ENCODE measurements at places on chromosomes 11 and 22.

GRCh38 chr11:2138068-2138430 lies 1.1 kb downstream of the IGF2 start:
- DNase-seq: no peak

DNA sequence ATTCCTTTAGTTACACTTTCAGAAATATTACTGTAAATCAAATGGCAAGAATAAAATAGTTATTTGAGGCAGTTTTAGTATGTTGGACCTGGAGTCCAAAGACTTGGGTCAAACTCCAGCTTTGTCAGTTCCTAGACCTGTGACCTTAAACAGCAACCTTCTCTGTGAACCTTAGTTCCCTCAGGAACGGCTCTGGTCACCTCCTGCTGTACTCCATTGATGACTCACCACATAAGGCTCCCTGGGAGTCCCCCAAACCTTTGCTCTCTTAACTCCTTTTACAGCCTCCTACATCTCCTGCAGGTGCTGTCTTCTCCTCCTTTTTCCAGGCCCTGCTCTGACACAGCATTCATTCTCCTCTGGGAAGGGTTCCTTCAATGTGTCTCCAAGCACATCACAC lies 29.1 kb downstream of the LIMK2 start:
- no peak for DNase-seq

DNA sequence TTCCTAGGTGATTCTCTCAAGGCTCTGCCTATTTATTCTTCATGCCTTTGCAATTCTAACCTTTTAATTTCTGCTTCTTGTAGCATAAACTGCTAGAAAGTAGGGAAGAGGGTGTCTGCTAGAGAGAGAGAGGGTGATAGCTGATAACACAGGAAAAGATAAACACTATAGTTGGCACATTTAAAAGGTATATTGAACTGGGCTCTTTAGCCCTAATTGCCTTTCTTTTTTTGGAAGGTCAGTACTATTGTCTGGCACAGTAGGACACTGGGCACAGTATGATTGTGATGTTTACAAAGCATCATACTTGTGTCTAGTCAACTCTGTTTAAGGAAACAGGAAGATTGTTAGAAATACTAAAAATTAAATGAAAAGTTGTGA lies 33.3 kb downstream of the TEAD1 start:
- DNase-seq: no peak

- DNase-seq: no peak
Observed at GRCh38 chr11:116928102-116928777, 90.8 kb upstream of the APOA1 start.

GRCh38 chr11:18419040-18419439 lies 6.9 kb downstream of the LDHC start:
- DNase-seq: no peak

- no peak for DNase-seq
Observed at GRCh38 chr11:96413408-96413807, 23.6 kb downstream of the JRKL start.

DNA sequence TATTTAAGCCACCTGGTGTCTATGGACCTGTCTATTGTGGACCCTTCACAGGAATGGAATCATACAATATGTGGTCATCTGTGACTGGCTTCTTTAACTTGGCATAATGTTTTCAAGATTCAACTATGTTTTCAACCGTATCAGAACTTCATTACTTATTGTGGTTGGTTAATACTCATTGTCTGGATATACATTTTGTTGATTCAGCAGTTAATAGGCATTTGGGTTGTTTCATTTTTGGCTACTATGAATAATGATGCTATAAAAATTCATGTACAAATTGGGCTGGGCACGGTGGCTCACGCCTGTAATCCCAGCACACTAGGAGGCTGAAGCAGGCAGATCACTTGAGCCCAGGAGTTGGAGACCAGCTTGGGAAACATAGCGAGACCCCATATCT lies 2.5 kb upstream of the RAPSN start:
- no peak for DNase-seq

DNA sequence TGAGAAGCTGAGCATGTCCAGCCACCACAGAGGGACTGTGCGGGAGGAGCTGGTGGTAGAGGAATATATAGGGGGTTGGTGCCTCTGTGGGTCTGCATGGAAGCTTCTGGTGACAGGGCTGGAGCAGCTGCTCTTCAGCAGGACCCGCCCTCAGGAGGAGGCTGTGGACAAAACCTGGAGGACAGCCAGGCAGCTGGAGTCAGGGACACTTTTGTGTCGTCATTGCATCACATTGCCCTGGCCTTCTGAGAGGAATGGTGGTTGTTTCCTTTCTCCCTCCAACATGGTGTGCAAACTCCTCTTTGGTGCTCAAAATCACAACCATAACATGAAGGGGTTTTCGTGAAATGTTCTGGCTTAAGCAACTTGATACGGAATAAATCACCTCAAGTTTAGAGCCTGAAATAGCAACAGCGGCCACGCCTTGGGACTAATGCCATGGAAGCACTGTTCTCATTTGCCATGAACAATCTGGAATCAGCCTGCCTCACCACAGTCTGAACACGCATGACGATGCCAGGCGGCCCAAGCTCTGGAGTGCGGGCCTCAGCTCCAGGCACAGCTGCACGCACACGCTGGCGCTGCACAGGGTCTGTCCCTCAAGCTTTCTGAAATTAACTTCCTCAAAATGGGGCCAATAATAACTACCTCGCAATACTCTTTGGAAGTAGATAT lies 17.1 kb upstream of the CSRP3 start:
- no peak for DNase-seq

- no peak for DNase-seq
Observed at GRCh38 chr11:16086229-16086819, 270.0 kb downstream of the SOX6 start.

- no peak for DNase-seq
Observed at GRCh38 chr22:48589901-48590300, 1237.8 kb downstream of the BRD1 start.

DNA sequence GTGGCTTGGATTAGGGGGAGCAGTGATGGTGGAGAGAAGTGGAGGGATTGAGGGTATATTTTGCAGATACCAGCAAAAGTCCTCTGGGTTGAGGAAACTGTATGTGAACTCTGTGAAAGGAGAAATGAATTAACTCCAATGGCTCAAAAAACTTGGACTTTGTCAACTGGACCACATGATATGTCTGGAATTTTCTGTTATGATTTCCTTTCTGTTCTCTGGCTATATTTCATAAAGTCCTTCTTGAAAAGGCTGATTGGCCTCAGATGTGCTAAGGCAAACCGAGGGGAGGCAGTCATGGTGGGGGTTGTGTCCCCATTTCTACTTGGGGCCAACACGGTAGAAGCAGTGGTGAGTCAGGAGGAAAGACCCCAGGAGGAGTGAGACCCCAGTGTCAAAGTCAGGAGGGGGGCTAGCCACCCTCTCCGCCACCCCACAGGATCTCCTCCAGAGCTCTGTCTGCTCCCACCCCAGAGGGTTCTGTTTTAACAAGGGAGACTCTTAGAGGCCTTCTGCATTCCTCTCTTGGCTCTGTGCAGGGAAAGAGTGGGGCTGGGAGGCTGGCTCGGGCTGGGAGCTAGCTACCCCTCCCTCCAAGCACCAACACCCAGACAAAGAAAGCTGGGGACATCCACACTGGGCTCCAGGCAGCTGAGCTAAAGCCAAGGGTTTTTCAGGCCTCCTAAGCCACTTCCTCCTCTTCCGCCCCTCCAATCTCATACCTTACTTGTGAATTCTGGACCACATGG lies 13.8 kb downstream of the CHRDL2 start:
- no peak for DNase-seq

- no peak for DNase-seq
Observed at GRCh38 chr11:32420937-32421901, 14.1 kb downstream of the WT1 start.
